CD4-positive, alpha-beta T cell (primary cell): ENCODE measurements at places on chromosomes 7 and 10.

- no peak for DNase-seq
Measured at GRCh38 chr7:44400033-44400511, 74.7 kb upstream of the CAMK2B start.

- peak; percentile 93 for DNase-seq
Measured at GRCh38 chr7:100673302-100673941, at the start of gene GNB2. GNB2 (plus strand) TSS chr7:100673740; CDS start chr7:100676266, 2,526 bp downstream.

DNA sequence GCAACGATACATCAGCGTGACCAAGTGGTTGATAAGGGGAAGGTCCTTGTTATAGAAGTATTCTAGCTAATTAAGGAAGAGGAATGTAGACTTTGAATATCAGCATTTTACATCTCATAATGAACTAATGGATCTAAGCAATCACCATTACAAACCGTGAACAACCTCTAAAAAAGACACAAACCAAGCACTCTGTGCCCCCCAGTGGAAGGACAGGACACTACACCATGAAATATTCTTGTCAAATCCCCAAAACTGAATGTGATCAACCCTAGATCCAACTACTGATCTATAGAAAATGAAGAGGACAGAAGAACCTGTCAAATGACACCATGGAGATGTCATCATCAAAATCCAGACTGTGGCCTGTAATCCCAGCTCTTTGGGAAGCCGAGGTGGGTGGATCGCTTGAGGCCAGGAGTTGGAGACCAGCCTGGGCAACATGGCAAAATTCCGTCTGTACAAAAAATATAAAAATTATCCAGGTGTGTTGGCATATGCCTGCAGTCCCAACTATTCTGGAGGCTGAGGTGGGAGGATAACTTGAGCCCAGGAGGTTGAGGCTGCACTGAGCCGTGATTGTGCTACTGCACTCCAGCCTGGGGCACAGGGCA is 111.3 kb upstream of the CARD11 start:
- peak; percentile 44 for DNase-seq

DNA sequence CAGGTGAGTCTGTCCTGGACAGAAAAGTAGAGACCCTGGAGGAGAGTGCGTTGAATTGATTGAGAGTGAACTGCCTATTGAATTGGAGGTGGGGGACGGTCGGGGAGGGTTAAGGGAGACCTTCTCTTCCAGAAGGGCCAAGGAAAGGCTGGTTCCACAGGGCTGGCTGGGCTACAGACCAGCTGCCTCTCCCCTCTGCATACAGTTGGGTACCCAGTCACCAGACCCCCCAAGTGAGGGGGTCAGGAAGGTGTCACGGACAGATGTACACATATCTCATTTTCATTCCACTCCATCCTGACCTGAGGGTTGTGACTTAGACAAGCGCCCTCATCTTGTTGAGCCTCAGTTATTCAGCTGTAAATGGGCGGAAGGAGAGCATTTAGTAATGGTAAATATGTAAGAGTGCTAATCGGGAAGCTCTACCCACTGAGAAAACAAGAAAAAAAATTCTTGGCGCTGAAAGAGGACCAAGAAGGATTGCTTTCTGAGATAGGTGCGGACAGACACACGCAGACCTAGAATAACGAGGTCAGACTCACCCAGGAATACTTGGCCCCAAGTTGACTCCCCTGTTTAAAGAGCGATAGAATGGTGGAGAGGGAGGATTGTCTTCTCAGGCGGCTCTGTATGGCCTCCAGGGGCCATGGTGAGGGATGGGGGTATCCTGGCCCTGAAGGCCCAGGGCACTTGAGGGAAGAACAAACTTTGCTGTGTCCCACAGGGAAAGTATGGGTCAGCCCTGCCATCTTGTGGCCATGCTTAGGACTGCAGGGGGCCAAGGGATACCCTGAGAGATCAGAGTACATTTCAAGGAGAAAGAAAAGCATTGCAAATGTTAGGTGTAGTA is 7.2 kb upstream of the MBL2 start:
- no peak for DNase-seq

- DNase-seq: no peak
Measured at GRCh38 chr10:117819304-117819703, 227.4 kb downstream of the RAB11FIP2 start.

- DNase-seq: no peak
Measured at GRCh38 chr10:106310596-106310995, 853.9 kb downstream of the SORCS1 start.

- no peak for DNase-seq
Measured at GRCh38 chr7:36894190-36894589, 169.9 kb upstream of the AOAH start.

DNA sequence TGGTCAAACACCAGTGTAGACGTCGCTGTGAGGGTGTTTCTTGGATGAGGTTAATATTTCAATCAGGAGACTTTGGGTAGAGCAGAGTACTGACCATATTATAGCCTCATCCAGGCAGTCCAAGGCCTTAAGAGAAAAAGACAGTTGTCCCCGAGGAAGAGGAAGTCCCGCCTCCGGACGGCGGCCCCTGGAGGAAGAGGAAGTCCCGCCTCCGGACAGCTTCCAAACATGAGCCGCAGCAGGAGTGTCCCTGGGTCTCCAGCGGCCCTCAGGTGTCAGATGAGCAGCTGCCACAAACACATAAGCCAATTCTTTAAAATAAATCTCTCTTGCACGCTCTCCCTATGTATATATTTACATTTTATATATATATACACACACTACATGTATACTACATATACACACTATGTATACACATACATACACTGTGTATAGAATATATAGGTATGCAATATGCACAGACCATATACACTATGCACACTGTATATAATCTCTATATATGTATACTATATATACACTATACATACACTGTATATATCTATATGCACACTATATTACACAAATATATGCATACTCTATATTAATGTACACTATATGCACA is 37.5 kb downstream of the PWWP2B start:
- peak; percentile 30 for DNase-seq
